ENCODE measurements at places on chromosomes 2 and 18. TPM values are rescaled to one million over a fixed set of nuclear protein-coding genes. Genes with fewer than 3 reads are reported as not detected.

Gene MAPRE3
- total RNA-seq, result 57.9 TPM

Gene KIAA2012
- not detected for total RNA-seq

Gene GALNT13
- not detected for total RNA-seq

Gene LONRF2
- 14.6 TPM for total RNA-seq

- no peak for DNase-seq
Observed at GRCh38 chr2:38200598-38200997, 124.6 kb upstream of the CYP1B1 start.

Measured in Right ventricle myocardium superior (tissue), 1 donor.